ENCODE measurements at places on chromosomes 7 and 10.

- DNase-seq: no peak
These were observed 58.8 kb downstream of the MRPL32 start for GRCh38 chr7:42991024-42991423.

DNA sequence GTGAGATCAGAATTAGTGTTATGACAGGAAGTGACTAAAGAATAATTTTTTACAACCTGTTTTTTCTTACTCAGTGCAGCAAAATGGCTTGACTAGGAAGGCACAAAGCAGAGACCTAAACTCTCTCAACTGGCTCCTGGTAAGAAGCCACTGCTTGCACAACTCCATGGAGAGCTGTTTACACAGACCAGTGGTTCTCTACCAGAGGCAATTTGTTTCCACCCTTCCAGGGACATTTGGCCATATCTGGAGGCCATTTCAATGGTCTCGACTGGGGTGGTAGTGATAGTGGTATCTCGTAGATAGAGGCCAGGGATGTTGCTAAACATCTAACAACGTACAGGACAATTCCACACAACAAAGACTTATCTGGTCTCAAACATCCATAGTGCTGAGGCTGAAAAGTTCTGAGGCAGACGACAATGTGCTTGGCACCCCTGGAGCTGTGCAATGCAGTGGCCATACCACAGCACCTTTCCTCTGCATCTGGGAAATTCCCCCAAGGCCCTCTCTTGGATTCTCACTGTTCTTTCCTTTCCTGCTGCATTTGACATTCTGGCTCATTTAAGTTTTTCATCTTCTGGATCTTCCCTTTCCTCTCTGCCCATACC lies 105.4 kb upstream of the LAMB4 start:
- no peak for DNase-seq

GRCh38 chr7:74364061-74364460 lies 74.9 kb downstream of the CLIP2 start:
- DNase-seq: no peak

DNA sequence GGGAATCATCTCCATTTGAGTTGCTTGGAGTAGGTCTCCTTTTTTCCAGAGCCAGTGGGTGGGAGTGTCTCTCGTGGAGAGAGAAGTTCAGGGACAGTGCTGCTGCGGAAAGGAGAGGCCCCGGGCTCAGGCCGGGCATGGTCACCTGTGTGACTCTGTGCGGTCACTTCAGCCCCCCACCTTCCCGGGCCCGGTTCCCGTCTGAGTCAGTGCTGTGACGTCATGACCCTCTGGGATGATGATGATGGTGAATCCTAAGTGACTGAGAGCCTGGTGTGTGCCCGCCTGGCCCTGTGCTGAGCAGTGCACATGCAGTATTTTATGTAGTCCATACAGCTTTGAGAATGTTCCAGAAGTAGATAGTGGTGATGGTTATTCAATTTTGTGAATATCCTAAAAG lies 32.6 kb upstream of the AP5Z1 start:
- DNase-seq: no peak

GRCh38 chr7:82616059-82616728 lies 172.6 kb upstream of the CACNA2D1 start:
- no peak for DNase-seq

- DNase-seq: no peak
These were observed 13.1 kb downstream of the GNAI1 start for GRCh38 chr7:80147543-80148391.

DNA sequence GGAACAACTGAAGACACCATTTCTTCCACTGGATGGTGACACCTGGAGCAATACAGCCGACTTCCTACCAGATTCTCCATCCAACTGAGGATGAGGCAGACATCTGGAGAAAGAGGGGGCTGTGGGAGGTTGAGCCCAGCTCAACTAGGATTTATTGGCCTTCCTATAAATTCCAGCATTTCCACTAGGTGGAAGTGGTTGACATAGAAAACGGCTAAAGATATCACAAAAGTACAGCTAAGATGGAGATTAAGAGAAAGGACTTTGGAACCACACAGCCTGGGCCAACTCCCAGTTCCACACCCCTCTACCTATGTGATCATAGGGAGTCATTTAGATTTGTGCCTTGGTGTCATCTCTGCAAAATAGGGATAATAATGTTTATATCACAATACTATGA lies 61.3 kb upstream of the CAV2 start:
- no peak for DNase-seq

DNA sequence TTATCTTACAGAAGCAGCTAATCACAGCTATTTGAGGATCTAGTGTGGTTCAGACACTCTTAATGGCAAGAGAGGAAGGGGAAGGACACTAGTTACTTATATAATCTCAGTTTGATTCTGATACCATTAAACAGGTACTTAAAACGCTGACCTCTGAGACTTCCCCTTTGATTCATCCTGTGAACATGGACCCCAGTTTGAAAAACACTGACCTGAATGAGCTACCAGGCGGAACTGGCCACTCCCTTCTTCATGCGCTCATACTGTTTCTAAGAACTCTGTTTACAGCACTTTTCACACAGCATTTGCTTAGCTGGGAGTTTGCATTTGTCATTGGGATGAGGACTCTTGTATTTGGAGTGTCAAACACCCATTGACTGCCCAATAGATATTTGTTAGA lies 45.7 kb downstream of the BEND7 start:
- no peak for DNase-seq

GRCh38 chr10:63719226-63719856 lies 198.1 kb downstream of the REEP3 start:
- no peak for DNase-seq

- DNase-seq: no peak
These were observed 21.6 kb downstream of the IDE start for GRCh38 chr10:92552310-92552709.

GRCh38 chr10:119007211-119007574 lies 22.3 kb upstream of the NANOS1 start:
- DNase-seq: no peak

DNA sequence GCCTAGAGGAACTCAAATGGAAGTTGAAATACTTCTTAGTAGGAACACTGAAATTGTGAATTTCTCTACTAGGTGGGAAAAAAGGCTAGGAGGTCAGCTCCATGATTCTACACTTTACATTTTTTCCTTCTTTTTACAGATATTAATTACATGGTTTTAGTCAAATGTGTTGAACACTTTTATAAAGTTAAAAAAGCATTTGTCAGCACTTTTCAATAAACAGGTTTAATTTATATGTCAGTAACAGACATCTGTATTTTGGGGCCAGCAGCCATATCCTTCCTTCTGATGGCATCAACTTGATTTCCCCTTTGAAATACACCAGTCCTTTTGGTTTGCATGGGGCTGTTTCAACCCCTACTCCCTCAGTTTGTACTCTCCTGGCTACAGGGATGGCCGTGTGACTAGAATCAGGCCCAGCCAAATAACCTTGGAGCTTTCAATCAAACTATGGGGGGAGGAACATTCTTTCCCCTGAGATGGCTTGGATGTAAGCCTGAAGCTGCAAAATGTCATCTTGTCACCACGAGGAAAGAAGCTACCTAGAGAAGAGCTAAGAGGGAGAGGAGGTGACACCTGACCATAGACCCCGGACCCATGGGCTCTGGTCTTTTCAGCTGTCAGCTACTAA lies 171.0 kb upstream of the NEBL start:
- no peak for DNase-seq

- no peak for DNase-seq
These were observed 42.2 kb downstream of the POLL start for GRCh38 chr10:101545898-101546297.

DNA sequence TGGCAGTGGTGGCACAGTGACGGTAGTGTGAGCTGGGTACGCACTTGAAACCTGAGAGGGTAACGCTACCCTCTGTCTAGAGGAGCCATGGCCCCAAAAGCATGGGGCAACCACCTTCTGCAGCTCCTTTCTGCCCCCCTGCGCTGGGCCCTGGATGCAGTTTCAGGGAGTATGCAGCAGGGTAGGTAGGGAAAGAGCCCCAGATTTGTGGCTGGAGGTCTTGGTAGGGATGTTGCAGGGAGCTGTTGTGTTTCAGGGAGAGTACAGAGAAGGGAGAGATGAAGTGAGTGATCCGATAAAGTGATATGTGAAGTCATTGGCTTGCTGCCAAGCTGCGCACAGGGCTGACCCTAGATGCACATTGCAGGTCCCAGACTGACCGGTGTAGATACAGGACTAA lies 2.7 kb upstream of the PGAM2 start:
- DNase-seq: no peak

- DNase-seq: no peak
These were observed 271.5 kb upstream of the ZWINT start for GRCh38 chr10:56632537-56632936.

DNA sequence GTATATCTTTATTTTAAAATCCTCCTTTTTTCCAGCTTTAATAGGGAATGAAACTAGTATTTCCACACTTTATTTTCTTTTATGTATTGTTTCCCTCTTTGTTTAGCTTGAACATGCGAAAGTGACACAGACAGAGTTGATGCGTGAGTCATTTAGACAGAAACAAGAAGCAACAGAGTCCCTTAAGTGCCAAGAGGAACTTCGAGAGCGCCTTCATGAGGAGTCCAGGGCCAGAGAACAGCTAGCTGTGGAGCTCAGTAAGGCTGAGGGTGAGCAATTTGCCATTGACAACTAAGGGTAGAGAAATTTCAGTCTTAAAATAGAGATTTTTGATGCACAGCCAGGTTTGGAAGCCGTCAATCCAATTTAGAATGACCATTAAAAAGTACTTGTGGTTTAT lies 73.1 kb downstream of the CYP51A1 start:
- DNase-seq: no peak

- DNase-seq: no peak
These were observed 101.5 kb upstream of the EGR2 start for GRCh38 chr10:62917475-62918238.

GRCh38 chr7:138358850-138359341 lies 101.2 kb upstream of the TRIM24 start:
- DNase-seq: no peak

GRCh38 chr7:142323706-142324105 lies 65.8 kb upstream of the PRSS58 start:
- DNase-seq: peak; percentile 50

GRCh38 chr7:80858141-80858903 lies 60.5 kb downstream of the SEMA3C start:
- no peak for DNase-seq

- DNase-seq: no peak
These were observed 127.4 kb upstream of the INHBA start for GRCh38 chr7:41830271-41830670.

- DNase-seq: no peak
These were observed 40.5 kb downstream of the ENTPD1 start for GRCh38 chr10:95796504-95796903.

DNA sequence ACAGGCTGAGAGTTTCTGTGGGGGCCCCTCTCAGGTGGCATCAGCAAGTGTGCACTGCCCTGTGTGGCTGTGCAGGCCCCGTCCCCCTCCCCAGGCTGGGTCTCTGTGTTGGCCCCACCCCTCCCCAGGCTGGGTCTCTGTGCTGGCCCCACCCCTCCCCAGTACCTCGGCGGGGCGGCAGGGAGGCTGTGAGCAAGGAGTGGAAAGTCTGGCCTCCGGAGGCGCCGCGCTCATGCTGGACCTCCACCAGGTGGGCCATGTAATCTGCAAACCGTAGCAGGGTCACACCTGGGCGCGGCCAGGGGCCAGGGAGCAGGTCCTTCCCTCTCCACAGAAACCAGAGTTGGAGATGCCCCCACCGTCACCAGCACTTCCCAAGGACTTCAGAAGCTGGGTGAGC lies 21.4 kb upstream of the MICALL2 start:
- no peak for DNase-seq

DNA sequence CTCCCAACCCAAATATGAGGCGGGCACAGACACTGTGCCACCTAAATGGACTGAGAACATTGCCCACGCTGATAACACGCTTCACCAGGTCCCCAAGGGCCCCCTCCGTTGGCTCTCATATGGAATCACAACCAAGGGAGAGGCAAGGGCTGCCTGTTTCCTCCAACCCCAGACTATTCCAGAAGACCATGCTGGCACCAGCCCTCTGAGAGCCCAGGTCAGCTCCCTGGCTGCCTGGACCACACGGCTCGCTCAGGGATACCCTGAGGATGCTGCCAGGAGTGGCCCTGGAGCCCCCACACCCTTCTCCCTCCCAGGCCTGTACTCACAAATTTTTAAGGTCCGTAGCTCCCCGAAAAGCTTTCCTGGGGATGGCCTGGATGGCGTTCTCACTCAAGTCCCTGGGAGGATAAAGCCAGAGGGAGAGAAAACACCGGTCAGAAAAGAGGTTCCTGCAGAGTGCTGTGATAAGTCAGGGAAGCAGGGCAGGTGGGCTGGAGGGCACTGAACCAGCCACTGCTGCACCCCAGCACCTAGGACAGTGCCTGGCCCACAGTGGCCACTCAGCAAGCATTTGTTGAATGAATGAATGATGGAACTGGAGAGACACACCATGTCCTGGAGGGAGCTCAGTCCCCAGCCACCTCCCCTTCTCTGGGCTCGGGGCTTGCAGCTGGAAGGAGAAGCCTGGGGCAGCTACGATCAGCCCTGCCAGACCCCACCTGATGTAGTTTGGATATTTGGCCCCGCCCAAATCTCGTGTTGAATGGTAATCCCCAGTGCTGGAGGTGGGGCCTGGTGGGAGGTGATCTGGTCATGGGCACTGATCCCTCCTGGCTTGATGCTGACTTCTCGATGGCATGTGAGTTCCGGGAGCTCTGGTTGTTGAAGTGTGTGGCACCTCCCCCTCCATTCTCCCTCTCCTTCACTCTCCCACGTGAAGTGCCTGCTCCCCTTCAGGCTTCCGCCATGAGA lies 119.8 kb downstream of the SLIT1 start:
- no peak for DNase-seq

DNA sequence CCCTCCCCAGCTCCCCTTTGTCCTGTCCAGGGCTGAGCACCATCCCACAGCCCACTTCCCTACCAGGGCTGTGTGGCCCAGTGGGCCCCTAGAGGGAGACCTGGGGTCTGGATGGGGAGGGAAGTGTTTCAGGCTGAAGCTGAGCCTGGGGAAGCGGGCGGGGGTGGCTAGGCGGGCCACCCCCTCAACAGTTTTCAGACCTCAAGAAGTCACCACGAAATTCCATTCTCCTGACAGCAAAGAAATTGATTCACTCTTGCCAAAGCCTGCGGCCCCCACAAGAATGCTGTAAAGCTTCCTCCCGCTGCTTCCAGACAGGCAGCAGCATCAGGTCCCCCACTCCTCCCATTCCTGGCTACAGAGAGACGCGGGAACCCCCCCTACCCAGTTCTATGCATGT lies 2.5 kb upstream of the LFNG start:
- DNase-seq: peak; percentile 98

- no peak for DNase-seq
These were observed 41.5 kb downstream of the MYOF start for GRCh38 chr10:93440591-93441091.

All from urothelium cell line (cell line).